ENCODE measurements at places on chromosomes 7 and 10. TPM values are rescaled to one million over a fixed set of nuclear protein-coding genes. Genes with fewer than 3 reads are reported as not detected.

GRCh38 chr10:77841711-77842375 is 84.7 kb downstream of the DLG5 start:
- no peak overlapping the region for H3K4me3 ChIP-seq
- H3K36me3 ChIP-seq: peaks cover 63% of the 10 kb centered on the region
- H3K27me3 ChIP-seq: no peaks in the 10 kb centered on the region
- no peak overlapping the region for H3K27ac ChIP-seq
- peaks cover 29% of the 10 kb centered on the region for H3K4me1 ChIP-seq

DNA sequence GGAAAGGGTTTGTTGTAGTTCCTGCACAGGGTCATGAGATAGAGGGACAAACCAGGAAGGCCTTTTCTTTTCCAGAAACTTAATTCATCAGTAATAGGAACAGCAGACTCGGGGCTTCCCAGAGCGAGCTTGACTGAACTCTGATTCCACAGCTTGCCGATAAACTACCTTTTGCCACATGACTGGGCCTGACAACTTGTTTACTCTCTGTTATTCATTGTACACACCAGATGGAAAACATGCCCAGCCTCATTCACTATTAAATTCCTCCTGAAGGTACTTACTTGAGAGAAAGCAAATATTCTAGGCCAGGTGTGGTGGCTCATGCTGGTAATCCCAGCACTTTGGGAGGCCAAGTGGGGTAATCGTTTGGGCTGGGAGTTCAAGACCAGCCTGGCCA is 77.1 kb upstream of the FGFR2 start:
- H3K4me3 ChIP-seq: no peak overlapping the region
- no peak overlapping the region for H3K27ac ChIP-seq
- no peaks in the 10 kb centered on the region for H3K36me3 ChIP-seq
- DNase-seq: no peak

Gene C7orf57
- total RNA-seq: 1.8 TPM

DNA sequence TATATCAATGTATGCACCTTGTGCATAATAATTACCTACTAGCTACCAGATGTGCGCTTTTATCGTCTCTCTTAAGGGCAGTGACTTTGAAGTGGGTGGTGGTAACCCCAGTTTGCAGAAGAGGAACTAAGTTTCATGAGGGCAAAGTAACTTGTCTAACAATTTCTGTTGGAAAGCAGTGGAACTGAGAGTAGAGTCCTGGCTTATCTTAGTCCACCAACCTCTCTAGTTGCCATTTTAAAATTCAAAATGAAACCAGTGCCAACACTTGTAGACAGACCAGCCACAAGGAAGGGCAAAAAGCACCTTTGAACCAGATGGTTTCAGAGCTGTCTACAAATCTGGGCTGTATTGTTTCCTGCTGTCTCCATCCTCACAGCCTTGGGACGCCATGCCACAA is 32.0 kb upstream of the RBM20 start:
- H3K27me3 ChIP-seq: no peaks in the 10 kb centered on the region
- no peaks in the 10 kb centered on the region for H3K4me1 ChIP-seq
- no peak for DNase-seq

Gene WIPF3
- 5.2 TPM for total RNA-seq

DNA sequence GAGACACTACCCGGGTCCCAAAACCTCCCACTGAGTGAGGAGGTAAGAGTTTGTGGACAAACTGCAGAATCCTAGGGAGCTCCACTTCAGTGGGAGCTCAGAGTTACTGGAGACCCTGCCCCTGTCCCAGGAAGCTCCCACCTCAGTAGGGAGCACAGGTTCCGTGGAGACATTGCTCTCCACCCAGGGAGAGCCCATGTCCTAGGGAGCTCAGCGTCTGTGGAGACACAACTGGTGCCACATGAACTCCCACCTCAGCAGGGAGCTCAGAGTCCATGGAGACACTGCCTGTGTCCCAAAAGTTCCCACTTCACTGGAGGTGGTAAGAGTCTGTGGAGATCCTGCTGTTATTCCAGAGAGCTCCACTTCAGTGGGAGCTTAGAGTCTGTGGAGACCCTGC is 6.3 kb downstream of the MYO1G start:
- no peak overlapping the region for H3K27ac ChIP-seq
- peaks cover 27% of the 10 kb centered on the region for H3K36me3 ChIP-seq
- no peaks in the 10 kb centered on the region for H3K27me3 ChIP-seq
- peaks cover 3% of the 10 kb centered on the region for H3K4me1 ChIP-seq

DNA sequence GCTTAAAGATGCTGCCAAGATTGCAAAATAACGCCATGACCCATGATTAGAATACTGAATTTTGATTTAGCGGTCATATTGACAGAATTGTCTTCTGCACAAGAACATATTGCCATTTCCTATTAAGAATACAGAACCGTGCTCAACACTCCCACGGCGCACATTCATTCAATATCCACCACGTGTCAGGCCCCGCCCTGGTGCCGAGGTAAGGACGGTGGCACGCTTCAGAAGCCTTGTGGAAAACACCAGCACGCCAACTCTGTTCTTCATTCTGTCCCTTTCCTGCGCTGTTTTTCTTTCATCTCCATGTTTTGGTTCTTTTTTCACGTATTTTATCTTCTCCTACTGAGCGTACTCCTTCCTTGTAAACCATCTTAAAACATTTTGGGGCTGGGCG is 189.3 kb downstream of the ZMYND11 start:
- DNase-seq: no peak
- H3K4me3 ChIP-seq: no peak overlapping the region
- H3K36me3 ChIP-seq: peaks cover 60% of the 10 kb centered on the region
- H3K27me3 ChIP-seq: no peaks in the 10 kb centered on the region
- H3K4me1 ChIP-seq: peaks cover 5% of the 10 kb centered on the region

Measured in spinal cord (tissue), 10 donors.